ENCODE measurements at places on chromosomes 1 and 21. TPM values are rescaled to one million over a fixed set of nuclear protein-coding genes. Genes with fewer than 3 reads are reported as not detected.

GRCh38 chr1:153646672-153647345 lies 11.7 kb upstream of the SNAPIN start:
- peaks cover 20% of the 10 kb centered on the region for H3K4me1 ChIP-seq
- no peak overlapping the region for H3K4me3 ChIP-seq
- peaks cover 68% of the 10 kb centered on the region for H3K36me3 ChIP-seq
- no peak for DNase-seq

- no peaks in the 10 kb centered on the region for H3K4me1 ChIP-seq
- no peak overlapping the region for H3K27ac ChIP-seq
- DNase-seq = no peak
- no peaks in the 10 kb centered on the region for H3K36me3 ChIP-seq
- H3K4me3 ChIP-seq = no peak overlapping the region
- peaks cover 25% of the 10 kb centered on the region for H3K27me3 ChIP-seq
These were observed 195.0 kb upstream of the FOXD3 start for GRCh38 chr1:63127376-63127775.

TYW3 gene
- total RNA-seq = 24.4 TPM

DNA sequence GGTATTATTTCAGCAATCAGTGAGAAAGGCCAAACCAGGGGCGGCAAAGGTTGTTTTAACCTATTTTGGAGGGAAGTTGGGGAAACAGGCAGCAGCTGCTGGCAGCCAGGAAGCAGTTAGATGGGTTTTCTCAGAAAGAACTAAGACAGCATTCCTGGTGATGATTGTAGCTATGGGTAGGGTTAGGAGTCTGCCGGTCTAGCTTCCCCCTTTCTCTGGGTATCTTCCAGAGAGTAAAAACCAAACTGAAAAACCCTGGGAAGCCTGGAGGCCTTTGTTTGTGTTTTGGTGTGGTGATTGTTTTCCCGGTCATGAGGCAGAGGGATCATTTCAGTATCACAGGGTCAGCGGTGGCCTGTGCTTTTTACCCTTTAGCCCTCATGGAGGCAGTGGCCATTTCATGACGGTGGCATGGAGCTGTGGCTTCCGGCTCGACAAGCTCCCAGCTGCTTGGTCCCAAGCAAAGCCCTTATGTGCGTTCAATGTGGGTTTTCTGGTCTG lies 19.5 kb upstream of the TNFRSF1B start:
- no peak overlapping the region for H3K27ac ChIP-seq
- DNase-seq = no peak
- peaks cover 10% of the 10 kb centered on the region for H3K27me3 ChIP-seq
- no peak overlapping the region for H3K4me3 ChIP-seq

DNA sequence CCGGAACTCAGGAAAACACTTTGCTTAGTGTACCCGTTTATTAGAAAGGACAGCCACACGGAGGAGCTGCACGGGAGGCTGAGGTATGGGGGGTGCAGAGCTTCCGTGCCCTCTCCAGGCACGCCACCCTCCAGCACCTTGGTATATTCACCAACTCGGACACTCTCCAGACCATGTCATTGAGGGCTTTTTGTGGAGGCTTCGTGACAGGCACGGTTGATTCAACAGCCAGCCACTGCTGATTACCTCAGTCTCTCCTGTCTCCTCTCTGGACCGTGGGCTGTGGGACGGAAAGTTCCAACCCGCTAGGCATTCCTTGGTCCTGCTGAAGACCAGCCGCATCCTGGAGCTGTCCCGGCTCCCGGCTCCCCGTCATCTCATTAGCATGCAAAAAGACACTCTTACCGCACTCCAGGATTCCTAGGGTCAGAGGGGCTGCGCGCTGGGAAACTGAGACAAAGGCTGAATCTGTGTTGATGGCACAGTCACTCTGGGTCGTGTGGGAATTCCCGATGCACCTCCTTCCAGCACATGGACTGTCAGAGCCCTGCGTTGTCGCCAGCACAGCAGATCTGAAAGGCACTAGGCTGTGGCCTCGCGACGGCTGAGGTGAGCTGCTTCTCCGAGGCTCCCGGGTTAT lies 65.6 kb downstream of the PRKCZ start:
- no peaks in the 10 kb centered on the region for H3K27me3 ChIP-seq
- H3K4me3 ChIP-seq = no peak overlapping the region
- no peaks in the 10 kb centered on the region for H3K4me1 ChIP-seq
- DNase-seq = no peak
- no peak overlapping the region for H3K27ac ChIP-seq
- H3K36me3 ChIP-seq = peaks cover 4% of the 10 kb centered on the region

FCGR3B gene
- total RNA-seq = not detected

DNA sequence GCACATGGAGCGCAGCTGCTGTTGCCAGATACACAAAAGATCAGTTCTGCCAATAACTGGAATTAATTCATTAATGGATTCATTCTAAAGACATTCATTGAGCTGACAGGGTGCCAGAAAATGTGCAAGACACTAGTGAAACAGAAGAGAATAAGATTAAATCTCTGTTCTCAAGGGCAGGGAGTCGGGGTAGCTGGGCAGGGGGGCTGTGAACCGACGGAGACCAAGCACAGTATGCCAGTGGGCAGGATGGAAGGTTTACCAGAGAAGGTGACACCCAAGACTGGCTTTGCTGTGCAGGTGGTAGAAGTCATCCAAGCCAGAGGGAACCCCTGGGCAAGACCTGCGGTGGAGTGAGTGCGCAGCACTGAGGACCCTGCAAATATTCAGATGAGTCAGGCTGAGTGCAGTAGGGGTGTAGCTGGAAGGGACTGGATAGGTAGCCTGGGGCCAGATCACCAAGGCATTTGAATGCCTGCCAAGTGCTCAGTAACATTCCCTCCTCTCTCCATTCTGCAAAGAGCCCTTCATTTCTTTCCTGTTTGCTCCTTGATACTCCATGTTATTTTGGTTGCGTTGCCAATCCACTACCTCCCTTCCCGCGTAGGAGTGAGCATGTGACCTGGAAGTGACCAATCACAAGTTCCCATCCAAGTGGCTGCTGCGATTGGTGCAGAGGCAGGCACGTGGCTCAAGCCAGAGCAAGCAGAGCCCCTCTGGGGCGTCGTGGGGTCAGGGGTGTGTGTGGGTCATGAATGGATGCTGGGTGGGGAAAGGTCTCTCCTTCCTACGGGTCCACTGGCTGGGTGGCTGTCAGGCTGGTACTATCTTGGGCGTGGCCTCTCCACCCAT lies 413.1 kb downstream of the PTPRU start:
- H3K4me3 ChIP-seq = peak overlapping the region; percentile 69
- peak; percentile 63 for DNase-seq
- H3K27me3 ChIP-seq = no peaks in the 10 kb centered on the region
- H3K27ac ChIP-seq = peak overlapping the region; percentile 70
- peaks cover 28% of the 10 kb centered on the region for H3K4me1 ChIP-seq

DNA sequence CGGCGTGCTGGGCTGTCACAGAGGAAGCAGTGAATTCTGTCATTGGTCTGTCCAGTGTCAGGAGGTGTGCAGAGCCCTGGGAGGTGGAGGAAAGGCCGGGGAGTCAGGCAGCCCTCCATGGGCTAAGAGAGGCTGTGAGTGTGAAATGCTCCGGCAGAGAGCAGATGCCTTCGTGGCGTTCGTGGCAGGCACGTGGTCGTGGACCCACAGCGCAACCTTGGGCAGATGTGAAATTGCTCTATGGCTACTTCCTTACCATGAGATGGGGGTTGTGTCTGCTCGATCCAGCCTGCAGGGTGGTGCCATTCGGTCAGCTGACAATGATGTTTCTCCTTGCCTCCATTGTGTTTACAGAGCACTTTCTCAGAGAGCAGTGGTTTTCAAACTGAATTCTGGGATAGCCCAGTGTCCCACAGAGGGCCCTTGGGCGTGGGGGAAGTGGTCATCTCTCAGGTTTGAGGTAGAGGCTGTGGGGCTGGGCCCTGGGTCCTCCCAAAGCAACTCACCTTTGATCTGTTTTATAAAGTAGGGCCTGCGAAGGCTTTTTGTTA lies 27.9 kb downstream of the TNFRSF1B start:
- no peak for DNase-seq
- H3K4me1 ChIP-seq = peaks cover 5% of the 10 kb centered on the region
- no peak overlapping the region for H3K4me3 ChIP-seq
- peaks cover 12% of the 10 kb centered on the region for H3K27me3 ChIP-seq

NBPF1 gene
- total RNA-seq = 31.5 TPM

SGIP1 gene
- total RNA-seq = not detected

GRCh38 chr1:46056325-46056724 lies 76.1 kb downstream of the PIK3R3 start:
- H3K27ac ChIP-seq = no peak overlapping the region
- H3K4me1 ChIP-seq = peaks cover 5% of the 10 kb centered on the region
- no peaks in the 10 kb centered on the region for H3K27me3 ChIP-seq

DNA sequence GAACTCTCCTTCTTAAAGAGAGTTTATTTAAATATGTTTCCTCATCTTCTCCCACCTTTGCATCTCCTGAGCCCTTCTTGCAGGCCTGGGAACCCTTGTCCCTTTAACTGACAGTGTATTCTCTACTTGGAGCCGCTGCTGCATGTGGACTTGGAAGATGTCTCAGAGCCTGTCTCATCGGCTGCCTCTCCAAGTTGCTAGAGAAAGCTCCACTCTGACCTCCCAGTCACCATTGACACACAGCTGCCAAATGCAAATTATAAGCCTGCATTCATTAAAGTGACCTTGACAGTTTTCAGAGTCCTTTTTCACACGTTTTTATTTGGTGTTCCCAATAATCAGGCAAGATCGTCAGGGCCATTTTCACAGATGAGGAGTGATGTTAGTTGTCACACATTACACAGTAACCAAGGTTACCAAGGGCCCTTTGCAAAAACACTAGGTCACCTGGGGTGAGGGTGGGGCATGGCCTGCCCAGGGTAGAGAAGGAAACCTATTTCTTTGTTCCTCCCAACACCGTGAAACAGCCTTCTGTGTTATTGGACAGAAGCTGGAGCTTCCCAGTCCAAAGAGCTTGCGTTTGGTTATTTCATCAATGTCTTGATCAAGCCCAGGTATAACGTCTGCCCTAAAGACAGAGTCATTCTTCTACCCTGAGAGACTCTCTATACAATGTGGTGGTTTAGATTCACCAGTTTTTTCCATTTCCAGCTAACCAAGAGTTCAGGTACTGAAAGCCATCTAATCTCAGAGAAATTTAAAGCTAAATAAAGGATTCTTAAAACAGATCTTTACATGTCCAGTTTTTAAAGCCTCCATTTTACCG lies 164.1 kb downstream of the GALNT2 start:
- H3K27ac ChIP-seq = no peak overlapping the region
- H3K27me3 ChIP-seq = no peaks in the 10 kb centered on the region
- H3K36me3 ChIP-seq = peaks cover 10% of the 10 kb centered on the region
- H3K4me1 ChIP-seq = no peaks in the 10 kb centered on the region
- no peak overlapping the region for H3K4me3 ChIP-seq

LRRC39 gene
- total RNA-seq = 0.65 TPM

DNA sequence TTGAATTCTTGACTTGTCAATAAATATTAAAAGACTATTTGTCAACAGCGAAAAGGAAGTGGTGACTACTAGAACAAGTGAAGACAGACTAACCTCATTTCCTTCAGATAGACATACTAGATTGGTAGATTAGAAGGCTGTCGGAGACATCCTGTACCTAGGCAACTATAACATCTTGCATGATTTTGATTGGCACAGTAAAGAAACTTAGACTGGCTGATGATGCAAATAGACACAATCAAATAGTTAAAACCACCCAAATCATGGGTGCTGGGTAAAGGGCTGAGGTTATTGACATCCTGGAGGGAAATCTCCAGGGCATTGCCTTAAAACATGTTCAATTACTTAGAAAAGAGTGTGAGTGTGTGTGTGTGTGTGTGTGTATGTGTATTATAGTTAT lies 85.9 kb upstream of the EDEM3 start:
- H3K4me1 ChIP-seq = peaks cover 16% of the 10 kb centered on the region
- no peak overlapping the region for H3K4me3 ChIP-seq
- peaks cover 10% of the 10 kb centered on the region for H3K36me3 ChIP-seq
- H3K27ac ChIP-seq = no peak overlapping the region

- H3K36me3 ChIP-seq = no peaks in the 10 kb centered on the region
- peak; percentile 61 for DNase-seq
- peak overlapping the region; percentile 96 for H3K27ac ChIP-seq
- no peaks in the 10 kb centered on the region for H3K27me3 ChIP-seq
These were observed 512.5 kb upstream of the LRRC7 start for GRCh38 chr1:69055194-69055593.

KCNK2 gene
- total RNA-seq = 5.7 TPM

EFNA4 gene
- total RNA-seq = 7.4 TPM

DNA sequence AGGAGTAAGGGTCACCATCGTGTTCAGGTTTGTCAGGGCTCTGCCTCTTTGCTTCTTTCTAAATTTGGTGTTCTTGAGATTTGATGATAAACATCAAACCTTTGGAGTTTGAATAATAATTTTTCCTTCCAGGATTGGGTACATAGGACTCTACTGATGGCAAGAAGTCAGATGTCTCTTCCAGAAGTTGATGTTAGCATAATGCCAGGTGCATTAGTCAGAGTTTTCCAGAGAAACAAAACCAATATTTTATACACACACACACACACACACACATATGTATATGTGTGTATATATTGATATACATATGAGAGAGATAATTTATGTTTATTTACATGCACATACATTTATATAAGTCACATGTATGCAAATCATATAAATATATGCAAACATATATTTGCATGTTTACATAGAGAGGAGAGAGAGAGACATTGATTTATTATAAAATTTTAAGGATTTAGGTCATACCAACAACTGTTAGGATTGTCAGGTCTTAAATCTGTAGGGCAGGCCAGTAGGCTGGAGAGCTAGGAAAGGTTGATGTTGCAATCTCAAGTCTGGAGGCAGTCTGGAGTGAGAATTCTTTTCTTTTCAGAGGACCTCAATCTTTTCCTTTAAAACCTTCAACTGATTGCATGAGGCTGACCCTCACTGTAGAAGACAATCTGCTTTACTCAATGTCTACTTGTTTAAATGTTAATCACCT lies 199.2 kb downstream of the HLX start:
- peak; percentile 47 for DNase-seq
- H3K4me1 ChIP-seq = peaks cover 7% of the 10 kb centered on the region
- no peaks in the 10 kb centered on the region for H3K36me3 ChIP-seq

NID1 gene
- 0.16 TPM for total RNA-seq

PCP4 gene
- not detected for total RNA-seq

RAVER2 gene
- 5.9 TPM for total RNA-seq

GPA33 gene
- total RNA-seq = not detected

CFHR1 gene
- total RNA-seq = not detected
